ENCODE measurements at places on chromosomes 4 and X. TPM values are rescaled to one million over a fixed set of nuclear protein-coding genes. Genes with fewer than 3 reads are reported as not detected.

GRCh38 chr4:124753941-124754581 is 41.5 kb upstream of the ANKRD50 start:
- DNase-seq: no peak

The AFM gene
- total RNA-seq: not detected

DNA sequence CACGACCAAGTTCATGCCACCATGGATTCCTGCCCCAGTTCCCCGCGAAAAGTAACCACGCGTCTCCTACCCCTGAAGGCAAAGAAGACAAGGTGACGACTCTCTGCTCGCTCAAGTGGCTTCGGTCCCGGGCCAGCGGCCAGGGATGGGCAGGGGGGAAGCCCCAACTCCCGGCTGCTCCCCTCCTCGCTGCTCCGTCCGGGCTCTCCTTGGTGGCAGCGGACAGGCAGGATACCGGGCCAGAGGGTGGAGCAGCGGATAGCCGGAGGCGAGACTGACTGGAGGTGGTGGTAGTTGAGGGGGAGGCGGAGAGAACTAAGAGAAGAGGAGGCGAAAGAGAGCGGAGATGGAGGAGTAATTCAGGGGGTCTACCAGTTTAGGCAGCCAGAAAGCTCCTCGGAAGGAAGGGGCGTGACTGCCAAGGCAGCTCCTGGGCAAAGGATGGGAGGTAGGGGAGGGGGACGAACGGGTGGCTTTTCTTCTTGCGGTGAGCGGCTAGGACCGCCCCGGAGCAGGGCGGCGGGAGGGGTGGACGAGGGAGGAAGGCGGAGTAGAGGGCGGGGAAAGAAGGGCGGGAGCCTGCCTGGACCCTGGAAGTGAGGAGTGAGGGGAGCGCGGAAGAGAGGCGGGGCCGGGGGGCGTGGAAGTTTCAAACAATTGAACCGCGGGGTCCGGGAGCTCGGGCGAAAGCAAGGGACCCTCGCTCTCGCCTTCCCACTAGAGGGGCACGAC is at the start of gene AMOT:
Gene AMOT (minus strand): TSS at position 450 of the 732 bp plus-strand sequence. CDS start 17,705 bp downstream, outside the sequence.
- DNase-seq: peak; percentile 83

The MGARP gene
- total RNA-seq: 1.6 TPM

- DNase-seq: no peak
Measured at GRCh38 chr4:3416821-3417221, 24.9 kb upstream of the HGFAC start.

GRCh38 chr4:40515037-40515397 is 114.6 kb downstream of the RBM47 start:
- DNase-seq: no peak

GRCh38 chrX:27660878-27661277 is 70.7 kb downstream of the DCAF8L2 start:
- DNase-seq: no peak

The CT45A8 gene
- total RNA-seq: not detected

DNA sequence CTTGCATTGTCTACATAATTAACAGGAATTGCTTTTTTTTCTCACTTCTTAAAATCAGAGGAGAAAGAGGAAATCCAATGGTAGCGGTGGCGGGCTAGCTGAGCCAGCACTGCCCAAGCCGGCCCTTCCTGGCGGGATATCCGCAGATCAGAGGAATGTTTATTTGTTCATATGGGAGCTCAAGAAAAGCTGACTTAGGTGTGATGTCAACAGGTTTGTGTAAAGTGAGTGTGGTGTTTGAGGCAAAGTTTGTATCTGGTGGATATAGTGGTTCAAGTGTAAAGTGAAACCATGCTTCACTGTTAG is 466 bp upstream of the SLC39A8 start:
- DNase-seq: no peak

DNA sequence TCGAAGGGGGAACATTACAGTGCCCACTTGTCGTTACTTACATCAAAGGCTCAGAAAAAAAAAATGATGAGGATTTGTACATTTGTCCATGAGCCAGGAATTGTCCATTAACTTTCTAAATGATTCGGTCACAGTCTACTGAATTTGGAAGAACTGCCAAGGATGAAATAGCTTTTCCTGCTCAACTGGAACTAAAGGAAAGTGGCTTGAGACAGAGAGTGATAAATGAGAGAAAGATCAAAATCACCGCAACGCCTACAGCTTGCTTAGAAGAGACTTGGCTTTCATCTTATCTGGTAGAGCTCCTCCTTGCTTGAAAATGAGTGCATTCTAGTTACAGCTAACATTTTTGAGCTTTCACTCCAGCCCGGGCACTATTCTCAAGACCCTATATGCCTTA is 55.5 kb upstream of the ADGRG2 start:
- DNase-seq: no peak

GRCh38 chr4:132195176-132195575 is 953.9 kb upstream of the PCDH10 start:
- no peak for DNase-seq

GRCh38 chr4:47315346-47315745 is 148.2 kb downstream of the COMMD8 start:
- DNase-seq: no peak

DNA sequence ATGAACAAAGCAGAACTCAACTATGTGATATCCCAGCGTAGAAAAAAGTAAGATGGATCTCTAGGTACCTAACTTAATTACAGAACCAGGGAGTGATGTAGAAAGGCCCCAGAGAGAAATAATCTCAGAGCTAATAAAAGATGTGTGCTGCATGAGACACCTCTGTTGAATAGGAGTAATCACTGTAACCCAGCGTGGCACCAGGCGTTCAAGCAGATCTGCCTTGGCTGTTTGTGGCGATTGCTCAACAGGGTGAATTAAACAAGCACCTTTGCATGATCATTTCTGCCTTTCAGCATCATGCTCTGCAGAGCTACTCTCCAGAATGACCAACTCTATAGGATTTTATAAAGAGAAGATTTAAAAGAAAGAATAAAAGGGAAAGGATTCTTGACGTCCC is 81.7 kb upstream of the KCNIP4 start:
- no peak for DNase-seq

GRCh38 chr4:141642711-141643110 is 6.3 kb downstream of the IL15 start:
- DNase-seq: no peak

The SMC1A gene
- total RNA-seq: 34.4 TPM

GRCh38 chr4:75432683-75433082 is 81.5 kb downstream of the RCHY1 start:
- no peak for DNase-seq

- no peak for DNase-seq
Measured at GRCh38 chrX:64456828-64457227, 61.6 kb upstream of the MTMR8 start.

- DNase-seq: no peak
Measured at GRCh38 chr4:102352781-102353180, 7.5 kb upstream of the SLC39A8 start.

- DNase-seq: peak; percentile 21
Measured at GRCh38 chr4:157072002-157072401, 3.9 kb upstream of the GLRB start.

The MEPE gene
- 0.24 TPM for total RNA-seq

DNA sequence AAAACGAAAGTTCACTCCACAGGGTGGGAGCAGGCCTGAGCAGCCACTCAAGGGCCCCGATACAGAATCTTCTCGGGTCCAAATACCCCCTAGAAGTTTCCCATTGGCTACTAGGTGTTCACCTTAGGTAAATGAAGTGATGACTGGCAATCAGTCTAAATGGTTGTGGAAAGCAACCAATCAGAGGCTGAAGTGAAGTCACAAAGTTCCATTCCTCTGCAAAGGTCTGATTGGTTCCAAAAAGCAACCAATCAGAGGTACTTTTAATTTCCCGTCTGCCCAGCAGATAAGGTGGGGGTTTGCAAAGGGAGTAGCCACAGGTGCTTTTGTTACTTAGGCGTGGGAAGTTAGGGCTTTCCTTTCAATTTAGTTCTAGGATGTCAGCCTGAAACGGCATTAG is 58.2 kb upstream of the NKAP start:
- no peak for DNase-seq

DNA sequence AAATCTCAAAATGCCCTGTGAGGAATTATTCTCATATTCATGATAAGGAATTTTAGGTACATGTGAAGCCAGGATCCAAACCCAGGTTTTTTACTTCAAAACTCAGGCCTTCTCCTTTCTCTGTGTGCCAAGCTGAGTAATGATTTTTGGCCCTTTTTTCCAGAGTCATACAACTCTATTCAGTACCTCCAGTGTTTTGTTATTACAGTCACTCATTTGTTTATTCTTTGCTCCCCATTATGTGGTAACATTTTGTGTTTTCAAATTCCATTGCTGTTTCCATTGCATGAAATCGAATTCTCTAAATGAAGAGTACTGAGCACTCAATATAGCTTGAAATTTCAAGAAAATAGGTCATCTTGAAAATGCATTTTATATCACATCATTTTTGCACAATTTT is 315.4 kb downstream of the NR3C2 start:
- no peak for DNase-seq

The WWC2 gene
- total RNA-seq: 42.5 TPM

The VCX gene
- not detected for total RNA-seq

GRCh38 chr4:67030636-67031035 is 514.7 kb downstream of the CENPC start:
- DNase-seq: no peak

DNA sequence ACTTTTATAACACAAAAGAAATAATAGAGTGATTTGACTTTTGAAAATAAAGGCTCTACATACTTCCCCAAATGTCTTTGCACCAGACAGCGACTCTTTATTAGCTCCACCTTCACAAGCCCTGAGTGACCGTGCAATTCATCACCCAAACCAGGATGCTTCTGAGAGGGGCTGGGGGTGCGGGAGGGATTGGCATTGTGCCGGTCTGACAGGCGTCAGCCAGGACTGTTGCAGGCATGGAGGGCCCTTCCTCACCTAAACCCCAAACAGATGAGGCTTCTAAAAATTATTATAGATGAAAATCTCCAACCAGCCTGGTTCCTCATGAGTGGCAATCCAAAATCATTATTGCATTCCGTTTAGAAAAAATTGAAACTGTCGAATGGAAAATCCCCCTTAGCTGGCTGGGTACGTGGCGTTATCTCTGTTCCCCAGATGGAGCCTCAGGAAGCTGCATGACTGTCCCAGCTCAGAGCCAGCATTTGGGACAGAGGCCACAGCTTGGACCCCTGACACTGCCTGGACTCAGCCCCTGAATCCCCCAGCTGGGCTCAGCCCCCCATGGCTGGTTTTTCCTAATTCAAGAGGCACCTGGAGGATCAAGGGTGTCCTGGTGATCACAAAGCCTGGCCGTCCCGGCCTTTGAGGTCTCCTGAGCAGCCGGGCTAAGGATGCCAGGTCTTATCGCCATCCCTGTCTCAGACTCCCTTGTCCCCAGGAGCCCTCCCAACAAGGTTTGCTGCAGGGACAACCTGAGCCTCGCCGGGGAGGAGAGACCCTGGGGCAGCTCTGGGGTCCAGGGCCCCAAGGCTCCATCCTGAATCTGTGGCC is 60.4 kb downstream of the SORCS2 start:
- no peak for DNase-seq

- DNase-seq: no peak
Measured at GRCh38 chr4:43253541-43253940, 361.0 kb downstream of the GRXCR1 start.

- no peak for DNase-seq
Measured at GRCh38 chr4:147388018-147388417, 92.9 kb upstream of the EDNRA start.

The IGFBP7 gene
- total RNA-seq: 1,151 TPM

The ZAR1 gene
- not detected for total RNA-seq

The SFRP2 gene
- total RNA-seq: not detected

GRCh38 chr4:10108391-10108790 is 8.2 kb downstream of the WDR1 start:
- no peak for DNase-seq

The CXCL5 gene
- total RNA-seq: not detected

DNA sequence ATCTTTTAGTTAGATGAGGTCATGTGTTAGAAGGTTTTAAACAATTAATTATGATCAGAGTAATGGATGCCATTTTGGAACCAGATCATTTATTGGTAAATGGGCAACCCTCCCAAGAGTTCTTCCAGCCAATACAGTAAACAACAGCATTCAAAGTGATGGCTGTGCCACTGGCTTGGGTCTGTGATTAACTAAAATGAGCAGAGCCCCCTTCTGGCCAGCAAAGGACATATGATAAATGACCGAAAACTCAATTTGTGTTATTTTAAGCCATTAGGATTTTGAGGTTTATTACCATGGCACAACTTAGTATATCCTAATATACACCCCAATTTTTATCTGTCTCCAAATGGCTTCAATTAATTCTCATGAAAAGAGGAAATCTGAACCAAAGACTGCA is 90.8 kb upstream of the NPFFR2 start:
- no peak for DNase-seq

- DNase-seq: no peak
Measured at GRCh38 chr4:23881052-23881501, 8.8 kb downstream of the PPARGC1A start.

DNA sequence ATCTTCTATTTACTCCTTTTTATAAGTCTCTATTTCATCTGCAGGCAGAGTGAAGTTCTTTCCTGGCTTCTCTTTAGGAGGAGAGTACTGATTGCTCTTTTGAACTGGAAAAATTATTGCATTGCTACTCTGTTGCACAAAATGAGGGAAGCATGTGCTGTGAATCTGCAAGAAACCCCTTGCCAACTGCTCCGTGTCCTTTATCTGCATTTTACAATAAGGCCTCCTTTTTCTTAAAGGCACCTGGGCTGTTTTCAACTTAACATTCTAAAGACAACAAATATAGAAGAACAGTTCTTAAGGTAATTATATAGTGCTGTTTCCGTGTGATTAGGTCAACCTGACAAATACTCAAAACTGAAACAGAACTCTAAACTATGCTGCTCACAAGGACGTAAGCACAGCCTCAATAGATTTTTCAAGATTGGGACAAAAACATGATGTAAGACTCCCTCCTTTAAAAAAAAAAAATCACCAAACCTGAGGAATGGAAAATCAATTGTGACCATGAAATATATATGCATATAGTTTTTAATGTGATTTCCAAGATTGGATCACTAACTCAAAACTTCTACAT is 716.6 kb upstream of the INTU start:
- no peak for DNase-seq
